Heart left ventricle (tissue), 16 donors: ENCODE measurements at places on chromosomes 6 and 20.

DNA sequence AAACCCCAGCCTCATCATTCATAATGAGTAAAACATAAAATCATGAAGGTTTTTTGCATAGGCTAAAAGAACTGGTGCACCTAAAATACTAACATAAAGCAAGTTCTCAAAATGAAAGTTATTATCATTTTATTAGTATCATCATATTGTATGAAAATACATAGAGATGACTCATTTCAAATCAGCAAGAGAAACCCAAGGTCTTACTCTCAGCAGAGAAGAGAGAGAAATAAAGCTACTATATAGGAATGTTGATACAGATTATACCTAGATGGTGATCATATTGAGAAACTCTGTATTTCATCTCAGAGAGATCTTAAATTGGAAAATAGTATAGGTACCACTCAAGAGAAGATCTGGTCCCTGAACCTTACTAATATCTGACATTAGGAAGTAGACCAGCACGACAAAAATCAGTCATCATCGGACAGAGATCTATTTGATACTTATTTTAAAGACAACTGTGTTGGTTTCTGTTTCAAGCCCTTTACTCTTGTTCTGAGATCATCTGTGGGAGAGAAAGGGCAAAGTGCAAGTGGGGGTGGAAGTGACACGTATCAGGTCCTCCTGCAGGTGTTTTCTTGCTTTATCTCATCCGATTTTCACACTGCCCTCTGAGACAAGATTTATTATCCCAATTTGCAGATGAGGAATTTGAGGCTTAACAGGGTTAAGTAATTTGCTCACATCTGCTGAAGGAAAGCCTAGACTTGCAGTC is 532.3 kb downstream of the MAFB start:
- no peak for DNase-seq

- no peak for DNase-seq
These were observed 55.7 kb upstream of the PREP start for GRCh38 chr6:105458551-105458950.

DNA sequence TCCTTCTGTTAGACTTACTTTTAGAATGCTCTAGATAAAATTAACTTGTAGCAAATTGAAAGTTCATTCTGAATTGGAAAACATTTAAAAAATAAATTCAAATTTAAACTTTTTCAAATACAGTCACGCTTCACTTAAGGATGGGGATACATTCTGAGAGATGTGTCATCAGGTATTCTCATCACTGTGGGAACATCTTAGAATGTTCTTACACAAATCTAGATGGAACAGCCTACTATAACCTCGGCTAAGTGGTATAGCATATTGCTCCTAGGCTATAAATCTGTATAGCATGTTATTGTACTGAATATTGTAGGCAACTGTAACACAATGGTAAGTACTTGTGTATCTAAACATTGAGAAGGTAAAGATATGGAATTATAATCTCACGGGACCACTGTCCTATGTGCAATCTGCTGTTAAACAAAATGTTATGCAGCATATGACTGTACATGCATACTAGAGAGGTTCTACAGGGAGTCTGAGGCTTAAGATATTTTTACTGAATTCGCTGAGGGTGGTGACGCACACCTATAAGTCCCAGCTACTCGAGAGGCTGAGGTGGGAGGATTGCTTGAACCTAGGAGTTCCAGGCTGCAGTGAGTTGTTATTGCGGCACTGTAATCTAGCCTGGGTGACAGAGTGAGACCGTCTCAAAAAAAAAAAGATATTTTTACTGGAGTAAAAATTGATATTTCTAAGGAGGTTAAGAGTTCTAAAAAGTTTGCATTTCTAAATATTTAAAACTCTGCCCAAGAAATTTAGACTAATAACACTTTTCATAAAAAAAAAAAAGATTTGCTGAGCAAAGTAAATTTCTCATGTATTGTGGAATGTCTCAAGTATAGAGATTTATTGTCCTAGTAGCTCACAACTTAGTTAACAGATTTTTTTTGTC is 87.3 kb upstream of the TULP1 start:
- no peak for DNase-seq

- DNase-seq: no peak
These were observed 152.3 kb downstream of the CDC5L start for GRCh38 chr6:44539701-44540355.

GRCh38 chr6:68572975-68573374 is 62.1 kb upstream of the ADGRB3 start:
- DNase-seq: no peak

DNA sequence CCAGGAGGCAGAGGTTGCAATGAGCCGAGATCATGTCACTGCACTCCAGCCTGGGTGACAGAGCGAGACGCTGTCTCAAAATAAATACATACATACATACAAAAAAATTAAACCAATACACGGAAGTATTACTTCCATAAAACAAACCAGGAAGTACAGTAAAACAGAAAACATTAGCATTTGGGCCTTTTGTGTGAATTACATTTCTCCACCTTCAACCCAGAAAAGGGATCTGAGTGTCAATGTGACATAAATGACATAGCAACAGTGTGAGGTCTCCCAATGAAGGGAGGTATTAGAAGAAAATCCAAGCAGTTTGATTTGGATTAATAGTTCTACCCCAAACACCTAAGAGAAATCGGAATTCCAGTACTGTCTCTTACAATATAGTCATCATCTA is 10.1 kb downstream of the CSNK2A1 start:
- DNase-seq: no peak

GRCh38 chr6:169292338-169293124 is 38.9 kb upstream of the THBS2 start:
- no peak for DNase-seq

- DNase-seq: no peak
These were observed 5.1 kb downstream of the PERP start for GRCh38 chr6:138101946-138102731.

- no peak for DNase-seq
These were observed 172.7 kb upstream of the NOX3 start for GRCh38 chr6:155628306-155628705.

DNA sequence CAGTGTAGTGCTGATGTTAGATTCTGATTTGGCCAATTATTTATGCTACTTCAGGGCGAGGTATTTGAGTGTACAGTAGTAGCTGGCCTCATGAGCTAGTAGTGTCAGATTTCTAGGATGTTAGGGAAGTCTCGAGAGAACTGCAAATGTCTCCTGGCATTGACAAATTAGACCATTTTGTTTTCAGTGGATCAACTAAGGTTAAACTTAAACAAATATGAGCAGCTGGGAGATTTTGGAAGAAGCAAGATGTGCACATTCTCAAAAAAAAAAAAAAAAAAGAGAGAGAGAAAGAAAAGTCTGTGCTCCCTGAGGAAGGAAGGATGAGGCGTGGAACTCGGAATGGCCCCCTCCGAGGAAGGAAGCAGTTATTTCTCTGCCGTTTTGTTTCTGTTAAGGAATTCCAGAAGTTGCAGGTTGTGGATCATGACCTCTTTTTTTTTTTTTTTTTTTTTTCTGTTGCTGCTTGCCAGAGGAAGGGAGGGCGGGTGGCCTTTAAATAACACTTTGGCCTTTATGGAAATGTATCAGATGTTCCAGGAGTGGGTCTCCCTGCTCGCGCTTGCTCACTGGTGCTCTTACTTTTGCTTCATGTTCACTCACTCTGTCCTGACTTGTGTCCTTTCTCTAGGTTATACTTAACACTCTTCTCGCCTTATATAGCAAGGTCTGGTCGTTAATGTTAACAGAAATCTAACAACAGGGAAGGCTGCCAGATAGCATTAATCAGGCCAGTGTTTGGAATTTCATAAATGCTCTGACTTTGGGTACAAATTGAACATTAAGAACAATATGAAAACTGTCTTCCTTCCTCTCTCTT is 124.4 kb downstream of the TCP11 start:
- DNase-seq: no peak

DNA sequence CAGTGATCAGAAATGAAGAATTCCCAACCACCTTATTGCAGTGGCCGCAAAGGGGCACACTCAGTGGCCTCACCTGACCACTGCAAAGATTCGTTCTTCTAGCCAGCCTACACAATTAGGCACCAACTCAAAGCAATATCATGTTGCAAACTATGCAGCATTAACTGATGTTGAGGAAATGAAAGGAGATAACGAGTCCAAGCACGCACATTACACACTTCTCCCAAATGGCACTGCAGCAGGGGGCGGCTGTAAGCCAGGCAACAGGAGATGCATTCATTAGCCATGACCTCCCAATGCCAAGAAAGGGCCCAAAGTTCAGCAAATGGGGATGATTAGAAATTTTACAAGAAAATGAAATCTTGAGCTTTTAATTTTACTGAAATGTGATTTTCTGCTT is 39.3 kb downstream of the ATXN1 start:
- no peak for DNase-seq

DNA sequence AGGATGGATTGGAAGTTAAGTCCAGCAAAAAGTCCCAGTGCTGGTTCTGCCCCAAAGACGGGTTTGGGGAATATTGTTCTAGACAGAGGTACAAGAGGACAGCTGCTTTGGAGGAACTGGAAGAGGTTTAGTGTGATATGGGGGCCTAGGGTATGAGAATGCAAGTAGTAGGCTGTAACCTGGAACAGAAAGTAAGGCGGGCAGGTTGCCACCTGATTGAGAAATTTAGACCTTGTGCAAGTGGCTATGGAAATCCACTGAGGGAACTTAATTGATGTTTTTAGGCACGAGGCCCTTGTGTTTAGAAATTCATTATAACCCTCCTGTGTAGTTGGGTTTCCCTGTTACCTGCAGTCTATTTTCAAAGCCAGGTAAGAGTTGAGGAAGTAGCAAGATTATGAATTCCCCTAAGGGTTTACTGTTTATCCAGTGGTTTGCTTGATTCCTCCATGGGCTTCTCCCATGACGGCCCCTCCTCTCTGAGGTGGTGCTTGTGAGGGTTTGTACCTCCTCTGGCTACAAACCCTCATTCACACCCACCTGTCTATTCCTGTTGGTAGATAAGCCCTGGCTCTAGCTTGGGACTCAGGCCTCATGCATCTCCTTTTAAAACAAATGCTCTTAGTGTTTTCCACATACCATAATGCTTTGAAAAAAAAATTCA is 42.0 kb upstream of the BCAS1 start:
- DNase-seq: no peak

DNA sequence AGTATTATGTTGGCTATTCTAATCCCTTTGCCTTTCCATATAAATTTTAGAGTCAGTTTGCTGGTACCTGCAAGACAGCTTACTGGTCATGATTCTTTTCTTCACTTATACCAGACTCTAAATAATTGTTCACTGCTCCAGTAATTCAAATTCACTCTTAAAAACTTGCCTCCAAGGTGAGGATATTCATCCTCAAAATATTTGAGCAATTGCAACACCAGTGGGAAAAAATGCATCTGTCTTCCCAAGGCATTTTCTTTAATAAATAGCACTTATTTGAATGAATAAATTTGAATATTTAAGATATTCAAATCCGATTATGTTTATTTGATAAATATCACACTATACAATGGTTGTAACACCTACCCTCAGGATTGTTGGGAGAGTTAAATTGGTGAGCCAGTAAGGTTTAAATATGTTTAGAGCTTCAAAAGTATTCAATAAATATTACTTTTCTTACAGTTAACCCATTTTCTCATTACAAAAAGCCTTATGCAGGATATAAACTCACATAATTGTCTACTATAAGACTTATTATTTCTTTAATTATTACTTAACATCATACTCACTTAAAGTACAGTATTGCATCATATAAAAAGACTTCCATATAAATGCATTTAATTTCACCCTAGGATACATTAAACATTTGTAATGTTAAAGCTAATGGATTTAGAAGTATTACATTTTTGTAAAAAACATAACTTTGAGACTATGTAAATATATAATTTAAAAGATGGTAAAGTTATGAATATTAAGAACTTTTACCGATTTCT is 285.6 kb downstream of the SAMD5 start:
- no peak for DNase-seq

DNA sequence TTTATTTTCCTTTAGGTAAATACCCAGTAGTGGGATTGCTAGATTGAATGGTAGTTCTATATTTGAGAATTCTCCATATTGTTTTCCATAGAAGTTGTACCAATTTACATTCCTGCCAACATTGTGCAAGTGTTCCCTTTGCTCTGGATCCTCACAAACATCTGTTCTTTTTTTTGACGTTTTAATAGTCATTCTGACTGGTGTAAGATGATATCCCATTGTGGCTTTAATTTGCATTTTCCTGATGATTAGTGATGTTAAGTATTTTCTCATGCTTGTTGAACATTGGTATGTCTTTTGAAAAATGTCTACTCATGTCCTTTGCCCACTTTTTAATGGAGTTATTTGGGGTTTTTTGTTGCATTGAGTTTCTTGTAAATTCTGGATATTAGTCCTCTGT is 85.6 kb downstream of the UBE3D start:
- DNase-seq: no peak

- no peak for DNase-seq
These were observed 6.6 kb downstream of the ZNF335 start for GRCh38 chr20:45965169-45966002.
